ENCODE measurements at places on chromosomes 12 and 14.

- DNase-seq, result no peak
Measured at GRCh38 chr14:22478670-22479069, 110.4 kb downstream of the DAD1 start.

DNA sequence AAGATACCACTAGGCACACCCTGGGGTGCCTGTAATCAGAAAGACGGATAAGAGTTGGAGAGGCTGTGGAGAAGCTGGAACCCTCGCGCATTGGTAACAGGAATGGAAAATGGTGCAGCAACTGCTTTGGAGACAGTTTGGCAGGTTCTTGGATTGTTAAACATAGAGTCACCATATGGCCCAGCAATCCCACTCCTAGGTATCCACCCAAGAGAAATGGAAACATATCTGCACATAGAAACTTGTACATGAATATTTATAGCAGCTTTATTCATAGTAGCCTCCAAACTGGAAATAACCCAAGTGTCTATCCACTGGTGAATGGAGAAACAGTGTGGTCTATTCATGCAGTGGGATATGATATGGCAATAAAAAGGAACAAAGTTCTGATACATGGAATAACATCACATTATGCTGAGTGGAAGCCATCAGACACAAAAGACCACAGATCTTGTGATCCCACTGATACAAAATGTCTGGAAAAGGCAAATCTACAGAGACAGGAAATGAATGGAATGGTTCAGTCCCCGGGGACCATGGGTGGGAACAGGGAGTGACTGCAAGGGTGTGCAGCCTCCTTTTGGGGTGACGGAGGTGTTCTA is 45.4 kb downstream of the JAG2 start:
- no peak for DNase-seq

GRCh38 chr14:22168092-22168955 is 420.7 kb downstream of the DAD1 start:
- DNase-seq, result no peak

DNA sequence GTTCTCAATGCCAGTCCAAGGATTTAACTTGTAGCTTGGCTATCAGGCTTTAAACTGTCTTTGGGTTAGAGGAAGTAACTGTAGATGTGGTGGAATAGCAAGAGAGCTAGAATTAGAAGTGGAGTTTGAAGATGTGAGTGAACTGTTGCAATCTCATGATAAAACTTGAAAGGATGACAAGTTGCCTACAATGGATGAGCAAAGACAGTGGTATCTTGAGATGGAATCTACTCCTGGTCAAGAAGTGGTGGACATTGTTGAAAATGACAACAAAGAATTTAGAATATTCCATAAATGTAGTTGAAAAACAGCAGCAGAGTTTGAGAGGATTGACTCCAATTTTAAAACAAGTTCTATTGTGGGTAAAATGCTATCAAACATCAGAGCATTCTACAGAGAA is 199.0 kb downstream of the DUSP6 start:
- no peak for DNase-seq

DNA sequence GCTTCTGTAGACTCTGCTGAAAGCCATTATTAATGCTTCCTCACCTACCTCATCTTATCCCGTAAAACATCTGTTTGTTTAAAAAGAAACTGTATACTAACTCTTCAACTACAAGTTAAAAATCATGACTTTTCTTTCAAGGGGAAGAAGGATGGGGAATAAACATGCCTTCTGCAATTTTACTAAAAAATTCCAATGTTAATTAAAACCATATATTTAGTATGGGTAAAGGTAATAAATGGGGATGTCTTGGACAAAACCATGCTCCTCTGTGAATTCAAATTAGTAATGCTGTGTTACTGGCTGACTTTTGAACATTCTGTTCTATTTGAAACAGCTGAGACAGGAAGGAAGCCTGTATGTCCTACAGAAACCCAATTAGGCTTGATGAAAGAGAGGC is 311.1 kb upstream of the DIO2 start:
- no peak for DNase-seq

- no peak for DNase-seq
Measured at GRCh38 chr12:110234331-110234751, 46.7 kb upstream of the ATP2A2 start.

- no peak for DNase-seq
Measured at GRCh38 chr12:126668961-126669360, 1598.0 kb upstream of the TMEM132C start.

DNA sequence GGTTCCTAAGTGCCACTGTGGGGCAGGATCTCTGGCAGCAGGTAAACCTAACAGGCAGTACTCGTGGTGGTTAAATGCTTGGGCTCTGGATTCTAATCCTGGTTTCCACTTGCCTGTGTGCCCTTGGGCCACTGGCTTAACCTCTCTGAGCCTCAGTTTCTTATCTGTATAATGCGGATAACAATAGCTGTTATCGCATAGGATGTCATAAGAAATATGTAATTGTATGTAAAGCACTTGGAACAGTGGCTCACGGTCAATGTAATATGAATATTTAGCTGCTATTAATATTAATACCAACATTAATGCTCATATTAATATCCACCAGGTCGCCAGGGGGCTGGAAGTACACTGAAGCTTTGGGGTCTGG is 16.8 kb downstream of the FOXN4 start:
- DNase-seq, result no peak
